T-cell (primary cell): ENCODE measurements at places on chromosomes 1 and 21. TPM values are rescaled to one million over a fixed set of nuclear protein-coding genes. Genes with fewer than 3 reads are reported as not detected.

The FNDC7 gene
- 0.13 TPM for total RNA-seq

The GBP2 gene
- 127 TPM for total RNA-seq

The FGR gene
- 5.6 TPM for total RNA-seq

GRCh38 chr1:80468356-80468755, 1332.4 kb upstream of the ADGRL2 start:
- no peak for DNase-seq

The GRIK3 gene
- total RNA-seq, result 0.03 TPM

The AKR1A1 gene
- 48.2 TPM for total RNA-seq

DNA sequence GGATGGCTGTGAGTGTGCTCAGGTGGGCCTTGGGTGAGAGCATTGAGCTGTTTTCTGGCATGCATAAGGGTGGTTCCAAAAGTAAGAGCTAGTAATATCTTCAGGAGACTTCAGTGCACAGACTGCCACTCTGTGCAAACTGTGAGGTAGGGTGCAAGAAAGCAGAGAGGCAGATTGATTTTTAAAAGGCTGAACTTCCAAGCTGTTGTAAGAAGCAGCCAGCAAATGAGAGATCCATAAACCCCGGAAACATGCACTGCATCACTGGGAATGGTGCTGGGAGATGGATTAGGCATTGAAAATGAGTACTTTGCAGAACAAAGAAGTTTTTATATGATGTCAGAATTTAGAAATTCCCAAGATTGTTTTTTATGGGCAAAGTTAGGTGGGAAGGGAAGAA, 255.4 kb downstream of the TNR start:
- no peak for DNase-seq

The IL20 gene
- not detected for total RNA-seq

- DNase-seq, result no peak
These were observed 47.4 kb downstream of the CAMTA1 start for GRCh38 chr1:6832531-6833188.

DNA sequence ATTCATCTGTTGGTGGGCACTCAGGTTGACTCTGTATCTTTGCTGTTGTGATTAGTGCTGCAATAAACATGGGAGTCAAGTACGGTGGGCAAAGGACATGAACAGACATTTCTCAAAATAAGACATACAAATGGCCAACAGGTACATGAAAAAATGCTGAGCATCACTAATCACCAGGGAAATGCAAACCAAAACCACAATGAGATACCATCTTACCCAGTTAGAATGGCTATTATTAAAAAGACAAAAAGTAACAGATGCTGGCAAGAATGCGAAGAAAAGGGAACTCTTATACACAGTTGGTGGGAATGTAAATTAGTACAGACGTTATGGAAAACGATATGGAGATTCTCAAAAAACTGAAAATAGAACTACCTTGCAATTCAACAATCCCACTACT, 98.9 kb downstream of the TMEM53 start:
- no peak for DNase-seq

DNA sequence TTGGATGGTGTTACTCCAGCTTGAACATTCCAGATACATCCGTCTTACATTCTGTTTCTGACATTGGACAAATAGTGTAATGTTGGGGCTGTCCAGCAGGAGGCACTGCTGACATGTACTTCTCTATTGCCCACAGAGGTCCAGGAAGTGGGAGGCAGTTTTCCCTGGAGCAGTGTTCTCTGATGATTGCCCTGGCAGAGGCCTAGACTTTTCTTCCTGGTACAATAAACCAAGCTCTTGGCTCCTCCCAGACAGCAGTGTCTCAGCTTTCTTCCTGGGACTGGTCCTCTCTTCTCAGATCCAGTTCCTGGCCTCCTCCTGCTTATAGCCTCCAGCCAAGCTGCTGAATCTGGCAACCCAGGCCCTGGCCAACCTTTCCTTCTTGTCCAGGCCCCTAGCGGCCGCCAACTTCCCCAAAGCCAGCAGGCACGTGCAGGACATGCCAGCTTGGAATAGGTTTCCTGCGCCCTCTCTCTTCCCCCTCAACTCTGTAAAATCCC, 14.9 kb upstream of the IFNLR1 start:
- DNase-seq, result peak; percentile 44

The MFAP2 gene
- total RNA-seq, result not detected

- DNase-seq, result no peak
These were observed 1.6 kb downstream of the AGO4 start for GRCh38 chr1:35809114-35810095.

The RABGGTB gene
- total RNA-seq, result 83.6 TPM

The BATF3 gene
- total RNA-seq, result 2.1 TPM

The MROH7 gene
- total RNA-seq, result 0.23 TPM
